ENCODE measurements at places on chromosomes 7 and 10.

DNA sequence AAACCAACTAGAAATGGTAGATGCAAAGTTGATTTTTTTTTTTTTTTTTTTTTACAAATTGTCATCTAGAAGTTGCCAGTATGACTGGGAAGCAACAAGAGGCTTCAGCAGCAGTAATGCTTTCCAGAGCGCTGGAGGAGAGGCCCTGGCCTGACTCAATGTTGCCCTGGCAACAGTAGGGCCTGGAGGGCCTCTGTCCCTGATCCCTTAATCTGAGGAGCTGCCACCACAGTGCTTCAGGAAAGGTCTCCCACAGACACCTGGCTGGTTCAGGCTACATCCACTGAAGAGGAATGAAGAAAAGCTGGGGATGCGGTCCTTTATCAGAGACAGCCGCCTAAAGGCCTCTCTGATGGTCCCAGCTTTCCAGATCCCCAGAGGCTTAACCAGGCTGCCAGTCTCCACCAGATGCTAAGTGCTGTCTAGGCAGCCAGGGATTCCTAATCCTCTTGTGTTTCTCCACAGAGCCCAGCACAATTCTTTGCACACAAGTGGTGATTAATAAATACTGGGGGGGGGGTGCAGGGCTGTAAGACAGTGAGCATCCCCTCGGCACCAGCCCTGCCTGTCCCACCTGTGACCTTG lies 33.7 kb downstream of the ZNF777 start:
- DNase-seq: no peak

- DNase-seq: no peak
Observed at GRCh38 chr10:88110822-88111221, 247.4 kb downstream of the PTEN start.

- no peak for DNase-seq
Observed at GRCh38 chr7:114567416-114567815, 152.8 kb downstream of the FOXP2 start.

GRCh38 chr7:111083413-111083812 lies 7.5 kb upstream of the LRRN3 start:
- peak; percentile 46 for DNase-seq

- no peak for DNase-seq
Observed at GRCh38 chr10:124886195-124886594, 55.7 kb upstream of the ZRANB1 start.

- DNase-seq: no peak
Observed at GRCh38 chr10:2619472-2619871, 447.9 kb upstream of the PFKP start.

DNA sequence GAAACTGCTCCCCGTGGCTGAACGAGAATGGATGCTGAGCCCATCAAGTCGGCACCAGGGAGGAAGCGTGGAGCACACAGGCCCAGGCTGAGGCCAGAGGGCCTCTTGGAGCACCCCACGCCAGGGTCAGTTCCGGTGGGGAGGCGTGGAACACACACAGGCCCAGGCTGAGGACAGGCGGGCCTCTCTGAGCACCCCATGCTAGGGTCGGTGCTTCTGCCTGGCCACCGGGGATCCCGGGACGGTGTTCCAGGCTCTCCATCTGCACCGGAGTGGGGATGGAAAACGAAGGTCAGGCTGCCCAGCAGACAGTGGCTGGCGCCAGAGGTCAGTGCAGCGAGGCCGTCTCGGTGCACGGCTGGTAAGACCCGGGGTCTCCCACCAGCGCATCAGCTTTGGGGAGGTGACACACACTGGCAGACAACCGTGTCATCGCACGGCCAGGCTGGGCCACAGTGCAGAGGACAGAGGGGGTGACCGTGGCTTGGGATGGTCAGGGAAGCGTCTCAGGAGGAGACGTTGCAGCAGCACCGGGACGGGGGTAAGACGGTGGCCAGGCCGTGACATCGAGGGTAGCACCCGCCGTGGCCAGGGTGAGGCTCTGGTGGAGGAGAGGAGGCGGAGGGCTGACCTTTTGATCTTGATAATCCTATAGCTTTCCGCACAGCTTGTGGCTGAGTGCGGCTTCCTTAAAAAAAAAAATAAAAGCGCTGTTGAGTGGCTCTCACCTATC lies 203.9 kb downstream of the ELFN1 start:
- no peak for DNase-seq

DNA sequence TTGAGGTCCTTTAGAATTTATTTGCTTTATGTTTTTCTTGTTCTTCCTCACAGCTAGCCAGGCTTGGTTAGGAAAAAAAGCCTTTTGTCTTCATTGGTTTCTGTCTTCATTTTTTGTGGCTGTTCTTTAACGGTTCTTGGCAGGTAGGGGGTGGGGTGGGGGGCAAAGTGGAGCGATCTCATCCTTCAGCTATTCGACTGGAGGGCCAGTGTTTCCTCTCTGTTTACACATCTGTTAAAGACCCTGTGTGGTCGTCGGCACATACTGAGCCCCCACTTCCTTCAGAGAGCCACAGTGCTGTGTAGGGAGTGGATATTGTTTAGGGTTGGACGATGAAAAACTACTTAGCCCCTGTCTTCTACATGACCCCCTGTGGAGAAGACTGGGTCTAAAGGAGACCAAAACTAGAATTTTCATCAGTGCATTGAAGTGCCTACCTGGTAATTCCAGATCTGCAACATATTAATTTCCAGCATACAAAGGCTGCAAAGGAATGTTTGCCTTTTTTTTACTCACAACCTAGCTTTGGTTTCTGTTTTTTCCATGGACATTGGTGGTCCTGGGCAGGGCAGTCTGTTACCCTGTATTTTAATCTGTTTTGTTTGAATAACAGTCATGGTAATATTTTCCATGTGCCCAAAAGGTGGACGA lies 29.0 kb downstream of the PRPF18 start:
- no peak for DNase-seq

- DNase-seq: no peak
Observed at GRCh38 chr10:84008878-84009277, 130.4 kb upstream of the GHITM start.

DNA sequence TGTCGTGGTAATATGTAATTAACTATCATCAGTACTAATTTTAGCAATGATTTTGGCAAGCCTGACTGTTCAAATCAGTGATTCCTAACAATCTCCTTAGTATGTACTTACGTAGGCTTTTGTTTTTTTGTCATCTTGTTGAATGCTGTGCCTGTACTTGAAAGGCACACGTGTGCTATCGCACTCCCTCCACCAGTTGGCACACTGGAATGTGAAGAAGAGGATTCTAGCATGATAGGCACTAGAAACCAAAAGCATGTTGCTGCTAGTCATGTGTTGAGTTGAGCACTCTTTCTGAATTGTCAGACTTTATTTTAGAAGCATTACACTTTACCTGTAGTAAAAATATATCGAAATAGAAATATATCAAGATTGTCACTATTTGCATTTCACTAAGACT lies 59.1 kb downstream of the TASOR2 start:
- DNase-seq: no peak

DNA sequence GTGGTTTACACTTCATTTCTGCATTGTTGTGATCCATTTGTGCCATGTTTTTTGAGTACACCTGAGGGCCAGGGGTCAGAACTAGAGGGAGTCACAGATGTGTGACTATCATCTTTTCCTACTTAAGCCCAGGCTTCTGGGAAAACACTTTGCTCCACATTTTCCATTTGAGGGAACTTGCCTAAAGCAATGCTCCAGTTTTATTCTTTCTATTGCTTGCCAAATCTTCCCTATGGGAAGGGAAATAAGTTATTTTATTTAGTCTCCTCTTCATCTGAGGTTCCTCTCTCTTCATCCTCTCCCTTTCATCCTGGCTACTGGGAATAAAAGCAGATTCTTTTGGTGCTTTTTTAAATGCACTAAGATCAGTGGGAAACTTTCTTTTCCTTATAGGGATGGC lies 179.9 kb upstream of the PRSS58 start:
- DNase-seq: no peak

GRCh38 chr7:123787220-123788007 lies 38.6 kb upstream of the WASL start:
- DNase-seq: no peak

DNA sequence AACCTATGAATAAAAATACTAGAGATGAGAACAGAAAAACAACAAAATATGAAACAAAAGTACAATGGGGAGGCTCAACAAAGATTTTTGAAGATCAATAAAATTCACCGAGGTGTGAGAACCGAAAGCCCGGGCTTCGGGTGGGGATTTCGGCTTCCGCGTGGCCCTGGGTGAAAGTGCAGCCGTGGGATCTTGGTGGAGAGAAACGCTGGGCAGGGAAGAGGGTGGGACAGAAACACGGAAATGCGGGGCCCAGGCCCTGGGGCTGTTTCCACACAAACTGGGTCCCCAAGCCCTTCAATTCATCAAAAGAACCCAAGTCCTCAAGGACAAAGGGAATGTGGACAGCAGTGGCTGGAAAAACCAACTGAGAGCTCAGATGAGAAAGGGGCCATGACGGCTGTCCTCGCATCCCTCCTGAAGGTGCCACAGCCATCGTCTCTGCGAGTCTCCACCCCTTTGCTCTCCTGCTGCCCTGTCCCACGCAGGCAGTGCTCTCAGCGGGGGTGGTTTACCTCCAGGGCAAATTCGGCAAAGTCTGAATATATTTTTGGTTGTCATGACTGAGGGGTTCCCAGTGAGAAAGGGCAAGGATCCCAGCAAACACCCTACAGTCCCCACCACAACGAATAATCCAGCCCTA lies 19.7 kb downstream of the FOXL3 start:
- DNase-seq: no peak

- DNase-seq: no peak
Observed at GRCh38 chr7:111647881-111648280, 85.6 kb upstream of the IMMP2L start.

GRCh38 chr10:118944959-118945633 lies 84.4 kb upstream of the NANOS1 start:
- no peak for DNase-seq

GRCh38 chr10:99531696-99532593 lies 797 bp upstream of the NKX2-3 start:
- no peak for DNase-seq

- no peak for DNase-seq
Observed at GRCh38 chr10:42983591-42983990, 93.3 kb upstream of the RET start.

DNA sequence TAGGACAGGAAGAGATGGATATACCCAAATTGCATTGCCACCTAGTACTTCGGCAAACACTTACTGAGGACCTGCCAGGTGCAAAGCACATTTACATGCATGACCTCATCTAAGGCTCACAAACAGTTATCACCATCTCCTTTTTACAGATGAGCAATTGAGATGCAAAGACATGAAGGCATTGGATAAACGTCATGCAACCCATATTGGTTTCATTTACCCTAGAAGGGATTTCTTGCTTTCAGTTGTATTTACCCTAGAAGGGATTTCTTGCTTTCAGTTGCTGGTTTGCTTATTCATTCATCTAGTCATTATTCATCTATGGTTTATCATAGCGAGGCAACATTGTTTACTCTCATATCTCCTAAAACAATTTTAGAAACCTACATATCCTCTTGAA lies 52.2 kb downstream of the STEAP1B start:
- DNase-seq: no peak

- DNase-seq: no peak
Observed at GRCh38 chr10:33211106-33211878, 123.2 kb downstream of the NRP1 start.

DNA sequence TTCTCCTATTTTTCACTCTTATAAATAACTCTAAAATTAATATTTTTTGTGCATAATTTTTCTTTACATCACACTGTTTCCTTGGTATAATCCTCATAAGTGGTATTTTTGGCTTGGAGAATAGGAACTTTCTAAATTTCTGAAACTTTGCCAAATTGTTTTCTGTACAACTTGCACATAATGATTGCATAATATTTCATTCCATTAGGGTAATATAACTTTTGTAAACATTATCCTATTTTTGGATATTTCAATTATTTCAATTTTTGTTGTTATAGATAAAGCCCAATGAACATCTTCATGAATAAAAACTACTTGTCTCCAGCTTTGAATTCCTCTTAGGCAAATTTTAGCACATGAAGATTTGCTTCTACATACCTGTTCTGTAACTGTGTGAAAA lies 135.9 kb downstream of the ELAPOR2 start:
- DNase-seq: no peak

DNA sequence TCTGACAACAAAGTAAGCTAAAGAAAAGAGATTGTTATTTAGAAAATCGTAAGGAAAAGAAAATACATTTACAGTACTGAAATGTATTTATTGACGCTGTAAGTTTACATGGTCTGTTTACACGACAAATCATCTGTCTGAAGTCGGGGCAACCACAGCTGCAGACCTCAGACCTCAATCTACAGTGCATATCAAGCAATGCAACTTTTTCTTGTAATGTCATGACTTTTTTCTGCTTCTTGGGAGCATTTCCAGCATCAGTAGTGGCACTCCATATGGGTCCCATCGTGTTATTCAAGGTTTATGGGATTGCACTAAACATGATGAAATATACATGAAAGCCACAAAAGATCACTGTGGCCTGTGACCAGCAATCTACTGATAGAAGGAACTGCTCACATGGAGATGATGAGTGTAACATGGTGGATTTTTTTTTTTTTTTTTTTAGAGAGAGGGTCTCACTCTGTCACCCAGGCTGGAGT lies 77.1 kb downstream of the MTPN start:
- DNase-seq: no peak

DNA sequence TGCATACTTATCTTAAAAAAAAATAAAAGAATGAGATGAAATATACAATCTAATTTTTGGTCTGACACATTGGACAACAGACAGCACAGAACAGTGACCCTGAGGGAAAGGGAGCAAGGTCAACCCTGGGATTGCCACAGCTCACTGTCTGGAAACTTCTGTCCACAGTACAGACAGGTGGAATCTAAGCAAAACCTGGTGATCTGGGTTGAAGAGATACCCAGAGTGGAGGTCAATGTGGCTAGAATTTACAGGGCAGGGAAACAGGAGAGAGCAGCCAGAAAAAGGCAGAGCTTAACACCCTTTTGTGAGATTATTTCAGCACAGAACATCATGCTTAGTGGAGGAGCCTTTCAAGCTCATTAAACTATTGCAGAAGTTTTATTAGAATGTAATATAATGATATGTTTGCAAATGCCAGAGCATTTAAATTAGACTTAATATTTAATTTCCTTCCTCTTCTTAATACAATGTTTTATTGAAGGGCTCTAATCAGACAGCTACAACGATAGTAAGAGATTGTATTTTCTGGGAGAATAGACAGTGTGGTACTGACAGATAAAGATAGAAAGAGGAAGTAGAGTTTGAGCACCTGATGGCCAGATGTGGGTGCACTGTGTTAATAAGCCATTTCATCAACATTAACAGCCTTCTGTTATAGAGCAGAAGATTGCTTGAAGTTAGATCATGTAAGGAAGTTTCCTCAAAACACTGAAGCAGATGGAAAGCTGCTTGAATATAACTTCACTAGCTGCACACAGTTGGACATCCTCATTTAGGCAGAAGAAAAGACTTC lies 309.4 kb downstream of the HGF start:
- no peak for DNase-seq

Data from activated gamma-delta T cell treated with anti-CD3 and anti-CD28 coated beads, Interleukin-2, amount 50 U/mL, for 16 hours (primary cell).